ENCODE measurements at places on chromosomes 7 and 10. TPM values are rescaled to one million over a fixed set of nuclear protein-coding genes. Genes with fewer than 3 reads are reported as not detected.

The C10orf105 gene
- not detected for total RNA-seq

DNA sequence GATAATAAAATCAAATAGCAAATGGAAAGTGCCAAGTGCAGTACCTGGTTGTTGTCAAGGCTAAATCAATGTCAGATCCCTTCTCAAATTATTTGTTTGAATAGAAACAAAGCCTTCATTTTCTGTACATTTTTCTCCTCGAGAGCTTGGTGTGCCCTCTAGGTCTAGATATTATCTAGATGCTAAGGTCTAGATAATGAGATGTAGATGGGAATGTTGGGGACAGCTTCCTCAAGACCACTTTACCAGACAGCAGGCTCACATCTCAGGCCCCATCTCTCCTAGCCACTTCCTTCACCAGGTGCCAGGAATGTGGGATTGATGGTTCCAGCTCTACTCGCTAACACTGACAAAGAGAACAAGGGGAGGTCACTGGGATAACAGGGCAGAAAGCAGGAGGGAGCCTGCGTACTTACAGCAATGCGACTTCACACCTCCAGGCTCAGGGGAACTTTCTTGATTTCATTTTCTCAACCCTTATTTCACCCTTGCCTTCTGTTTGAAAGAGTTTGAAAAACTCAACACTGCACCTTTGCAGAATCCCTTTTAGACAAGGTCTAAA lies 451.4 kb upstream of the VSTM2A start:
- no peak for DNase-seq

GRCh38 chr7:73703757-73704639 lies 15.5 kb downstream of the STX1A start:
- no peak for DNase-seq

The SRGN gene
- 10.2 TPM for total RNA-seq

DNA sequence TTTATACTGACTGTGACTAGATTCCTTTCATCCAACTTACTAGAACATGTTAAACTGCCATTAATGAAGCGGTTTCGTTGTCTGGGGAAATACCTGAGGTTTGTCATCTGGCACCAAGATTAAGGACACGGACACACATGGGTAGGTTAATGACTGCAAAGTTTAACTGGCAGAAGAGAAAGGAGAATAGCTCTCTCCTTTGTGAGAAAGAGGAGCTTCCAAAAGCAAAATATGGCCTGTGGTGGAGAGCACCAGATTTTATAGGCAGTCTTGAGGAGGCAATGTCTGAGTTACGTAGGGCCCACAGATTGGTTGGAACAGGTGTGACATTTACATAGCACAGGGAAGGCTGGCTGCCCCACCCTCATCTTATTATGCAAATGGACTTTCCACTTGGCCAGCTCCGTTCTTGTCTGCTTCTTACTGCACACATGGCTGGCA lies 1193.0 kb upstream of the CELF2 start:
- DNase-seq: no peak

GRCh38 chr10:47458466-47459154 lies 25.3 kb downstream of the ANXA8 start:
- no peak for DNase-seq
